T1000 (cell line): ENCODE measurements at places on chromosomes 3 and 15.

- DNase-seq = no peak
Measured at GRCh38 chr15:80547264-80547663, 143.1 kb downstream of the ARNT2 start.

- no peak for DNase-seq
Measured at GRCh38 chr3:75272691-75273090, 391.4 kb upstream of the FRG2C start.

GRCh38 chr15:57705746-57706404 is 639 bp upstream of the POLR2M start:
- DNase-seq = no peak

DNA sequence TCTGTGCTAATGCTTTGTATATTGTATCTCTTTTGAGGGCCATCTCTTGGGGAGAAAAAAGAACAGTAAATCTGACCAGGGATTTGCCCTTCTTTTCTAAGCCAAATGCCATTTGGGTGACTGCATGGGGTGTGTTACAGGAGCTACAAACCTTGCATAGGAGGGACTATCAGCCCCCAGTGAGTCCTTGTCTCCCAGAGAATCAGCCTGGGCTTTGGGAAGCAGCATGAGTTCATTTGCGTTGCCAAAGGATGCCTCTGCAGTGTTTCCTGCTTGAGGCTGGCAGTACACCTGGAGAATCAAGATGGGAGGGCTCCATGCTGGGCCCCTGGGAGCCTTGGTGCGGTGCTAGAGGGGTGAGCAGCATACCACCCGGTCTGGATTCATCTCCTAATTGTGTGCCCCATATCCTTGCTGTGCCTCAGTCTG is 49.6 kb upstream of the POLG start:
- DNase-seq = no peak

GRCh38 chr15:72803006-72803405 is 19.4 kb upstream of the ADPGK start:
- no peak for DNase-seq

GRCh38 chr3:66145408-66145733 is 75.4 kb upstream of the SLC25A26 start:
- no peak for DNase-seq

DNA sequence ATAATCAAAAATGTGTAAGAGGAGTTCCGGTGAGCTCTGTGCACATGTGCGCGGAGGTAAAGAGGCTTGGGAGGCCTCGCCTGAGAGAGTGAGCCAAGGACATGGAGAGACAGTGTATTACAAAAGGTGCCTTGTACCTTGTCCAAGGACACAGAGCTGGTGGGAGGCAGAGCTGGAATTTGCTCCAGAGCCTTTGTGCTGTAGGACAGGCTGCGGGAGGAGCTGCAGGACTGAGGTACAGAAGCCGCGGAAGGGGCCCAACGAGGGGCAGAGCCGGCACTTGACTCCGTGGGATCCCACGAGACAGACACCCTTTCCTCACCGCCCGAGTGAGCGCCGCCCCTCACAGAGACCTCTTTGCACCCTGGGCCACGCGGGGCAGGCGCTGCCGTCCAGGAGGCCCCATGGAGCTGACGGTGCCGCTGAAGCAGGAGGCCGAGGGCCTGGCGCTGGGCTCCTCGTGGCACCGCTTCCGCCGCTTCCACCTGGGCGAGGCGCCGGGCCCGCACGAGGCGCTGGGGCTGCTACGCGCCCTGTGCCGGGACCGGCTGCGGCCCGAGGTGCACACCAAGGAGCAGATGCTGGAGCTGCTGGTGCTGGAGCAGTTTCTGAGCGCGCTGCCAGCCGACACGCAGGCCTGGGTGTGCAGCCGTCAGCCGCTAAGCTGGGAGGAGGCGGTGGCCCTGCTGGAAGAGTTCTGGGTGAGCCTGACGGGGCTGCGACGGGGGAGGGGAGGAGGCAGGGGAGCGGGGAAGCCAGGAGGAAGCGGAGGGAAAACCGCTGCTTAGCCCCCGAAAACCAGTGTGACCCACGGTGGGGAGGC is 68.7 kb downstream of the SLTM start:
- DNase-seq = no peak
